ENCODE measurements at places on chromosomes 4 and X.

GRCh38 chr4:154307451-154307850, 184.1 kb downstream of the DCHS2 start:
- no peak for DNase-seq

DNA sequence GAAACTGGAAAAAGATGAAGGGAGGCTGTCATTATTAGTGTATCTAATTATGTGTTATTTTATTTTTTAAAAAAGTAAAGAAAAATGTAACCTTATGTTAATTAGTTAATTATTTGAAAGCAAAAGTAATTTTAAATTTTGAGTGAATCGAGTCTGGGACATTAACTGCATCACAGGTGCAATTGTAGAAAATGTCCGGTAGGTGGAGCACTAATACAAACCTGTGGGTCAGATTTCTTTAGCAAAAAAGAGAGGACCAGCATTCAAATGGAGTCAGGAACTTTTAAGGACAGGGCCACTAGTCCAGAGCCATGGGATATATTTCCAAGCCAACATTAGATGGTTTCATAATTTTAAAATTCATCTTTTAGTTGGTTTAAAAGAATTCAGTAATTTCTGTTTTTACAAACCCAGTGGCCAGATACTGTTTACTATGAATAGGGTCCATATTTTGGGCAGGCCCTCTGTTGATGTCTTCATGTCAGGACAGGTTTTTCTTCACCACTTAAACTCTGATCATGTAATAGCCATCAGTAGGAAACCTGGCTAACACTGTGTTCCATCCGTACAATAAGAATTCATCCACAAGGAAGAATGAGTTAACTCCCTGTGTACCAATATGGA, 27.2 kb downstream of the BST1 start:
- DNase-seq = no peak

- DNase-seq = no peak
Measured at GRCh38 chrX:6266041-6266440, 37.4 kb upstream of the NLGN4X start.

DNA sequence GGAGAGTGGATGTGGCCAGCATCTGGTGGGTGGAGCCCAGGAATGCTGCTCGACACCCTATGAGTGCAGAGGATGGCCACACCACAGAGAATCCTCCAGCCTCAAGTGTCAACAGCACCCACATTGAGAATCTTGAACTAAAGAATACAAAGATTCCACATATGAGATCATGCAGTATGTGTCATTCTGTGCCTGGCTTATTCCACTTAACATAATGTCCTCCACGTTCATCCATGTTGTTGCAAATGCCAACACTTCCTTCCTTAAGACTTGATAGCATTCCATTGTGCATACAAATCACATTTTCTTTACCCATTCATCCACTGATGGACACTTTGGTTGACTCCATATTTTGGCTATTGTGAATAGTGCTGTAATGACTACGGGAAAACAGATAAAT, 145.8 kb downstream of the PRKX start:
- DNase-seq = no peak

DNA sequence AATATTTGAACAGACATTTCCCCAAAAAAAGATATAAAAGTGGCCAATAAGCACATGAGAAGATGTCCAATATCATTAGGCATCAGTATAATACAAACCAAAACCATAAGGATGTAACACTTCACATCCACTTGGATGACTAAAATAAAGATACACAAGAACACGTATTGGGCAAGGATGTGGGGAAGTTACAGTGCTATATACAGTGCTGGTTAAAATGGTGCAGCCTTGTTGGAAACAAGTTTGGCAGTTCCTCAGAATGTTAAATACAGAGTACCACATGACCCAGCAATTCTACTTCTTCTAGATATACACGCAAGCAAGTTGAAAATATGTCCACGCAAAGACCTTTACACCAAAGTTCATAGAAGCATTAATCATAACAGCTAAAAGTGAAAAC, 58.9 kb downstream of the HAUS3 start:
- DNase-seq = no peak

GRCh38 chr4:131054489-131055019, 1958.6 kb downstream of the C4orf33 start:
- DNase-seq = no peak

- no peak for DNase-seq
Measured at GRCh38 chr4:38161208-38162113, 201.3 kb downstream of the PTTG2 start.

- no peak for DNase-seq
Measured at GRCh38 chr4:146186596-146186995, 11.1 kb downstream of the LSM6 start.

DNA sequence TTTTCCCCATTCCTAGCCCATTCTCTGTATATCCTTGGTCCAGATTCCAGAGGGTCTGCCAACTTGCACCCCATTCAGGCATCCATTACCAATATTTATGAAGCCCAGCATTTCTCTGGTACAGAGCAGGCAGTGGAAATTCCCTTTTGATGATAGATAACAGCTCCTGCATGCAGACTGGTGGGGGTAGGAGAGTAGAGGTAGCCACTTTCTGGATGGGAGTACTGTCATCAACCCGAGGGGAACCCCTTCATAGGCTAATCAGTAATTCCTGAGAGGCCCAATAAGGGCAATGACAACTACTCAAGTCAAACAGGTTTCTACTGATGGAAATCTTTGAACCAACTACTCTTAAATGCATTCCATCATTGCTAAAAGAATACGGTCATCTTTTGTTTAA, 63.7 kb downstream of the COL25A1 start:
- no peak for DNase-seq

DNA sequence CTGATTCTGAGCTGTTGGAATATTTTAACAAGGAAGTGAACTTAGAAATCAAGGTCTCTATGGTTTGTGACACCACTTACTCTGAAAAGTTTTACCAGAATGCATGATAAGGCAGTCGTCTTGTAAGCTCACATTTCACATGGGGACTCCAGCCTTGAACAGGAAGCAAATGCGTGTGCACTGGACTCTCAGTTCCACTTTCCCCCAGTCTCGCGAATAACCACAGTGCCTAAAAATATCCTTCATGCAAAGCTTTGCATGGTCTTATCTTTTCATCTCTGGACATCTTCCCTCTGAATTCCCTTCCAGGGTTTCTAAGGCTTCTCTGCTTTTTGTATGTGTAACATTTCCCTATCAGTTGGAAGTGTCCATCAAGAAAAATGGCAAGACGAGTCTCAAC, 581.8 kb downstream of the NLGN4X start:
- DNase-seq = no peak

DNA sequence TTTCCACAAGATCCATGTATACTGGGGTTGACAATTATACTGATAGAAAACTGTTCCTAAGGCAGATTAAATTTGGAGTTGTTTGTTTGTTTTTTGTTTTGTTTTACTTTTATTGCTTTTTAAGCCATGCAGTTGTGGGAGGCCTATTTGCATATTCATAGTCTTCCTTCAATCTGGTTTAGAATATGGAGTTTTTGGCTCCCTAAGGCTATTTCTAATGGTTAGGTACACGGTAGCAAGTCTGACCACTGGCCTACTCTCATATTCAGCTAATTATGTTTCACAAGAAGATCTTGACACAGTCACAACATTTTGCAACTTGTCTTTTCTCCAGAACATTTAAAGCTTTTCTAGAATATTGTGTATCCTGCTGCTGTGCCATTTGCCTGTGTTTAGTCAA, 725.5 kb downstream of the PCDH18 start:
- DNase-seq = no peak

DNA sequence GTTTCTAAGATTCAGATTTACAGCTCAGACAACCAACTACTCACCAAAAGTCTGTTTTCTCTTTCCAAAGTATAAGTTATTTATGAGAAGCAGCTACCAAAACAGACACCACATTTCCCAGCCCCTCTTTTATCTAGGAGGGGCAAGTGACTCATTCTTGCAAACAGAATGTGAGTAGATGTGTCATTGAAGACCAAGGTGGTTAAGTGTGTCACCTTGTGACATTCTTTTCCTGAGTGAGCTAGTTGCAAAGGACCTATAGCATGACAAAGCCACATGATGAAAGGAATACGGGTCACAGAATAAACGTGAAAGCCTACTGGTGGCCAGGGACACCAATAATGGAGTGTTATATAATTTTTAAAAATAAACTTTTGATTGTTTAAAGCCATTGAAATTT, 50.0 kb downstream of the SLC7A11 start:
- no peak for DNase-seq

DNA sequence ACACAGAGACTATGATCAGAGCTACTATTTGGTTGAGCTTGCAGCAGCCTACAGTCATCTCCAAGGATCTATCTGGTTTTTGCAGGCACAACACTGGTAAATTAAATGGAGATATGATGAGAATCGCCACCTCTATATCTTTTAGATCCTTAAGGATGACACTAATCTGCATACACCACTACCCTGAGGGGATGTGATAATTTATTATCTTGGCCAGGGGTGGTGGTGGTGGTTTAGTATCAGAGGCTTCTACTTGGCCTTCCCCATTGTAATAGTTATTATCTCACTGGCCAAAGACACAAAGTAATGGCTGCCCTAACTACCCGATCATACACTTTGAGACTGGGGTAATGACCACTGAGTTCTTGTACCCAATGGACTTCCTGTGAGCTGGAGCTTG, 21.2 kb downstream of the CCDC160 start:
- no peak for DNase-seq

DNA sequence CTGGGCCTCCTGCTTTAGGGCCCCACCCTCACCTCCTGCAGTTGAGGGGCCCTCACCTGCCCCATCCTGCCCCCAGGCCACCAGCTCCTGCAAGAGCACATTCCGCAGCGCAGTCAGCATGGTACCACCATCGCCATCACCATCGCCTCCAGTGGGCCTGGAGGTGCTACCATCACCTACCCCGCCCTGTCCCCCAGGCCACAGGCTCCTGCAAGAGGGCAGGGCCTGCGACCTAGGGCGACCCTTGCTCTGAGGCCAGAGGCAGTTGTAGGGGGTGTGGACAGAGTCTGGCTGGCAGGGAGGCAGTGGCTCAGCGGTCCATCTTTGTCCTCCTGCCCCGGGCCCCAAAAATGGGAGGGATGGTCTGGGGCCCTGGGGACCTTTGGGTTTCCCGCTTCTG, 3.9 kb upstream of the HAUS7 start:
- DNase-seq = no peak

DNA sequence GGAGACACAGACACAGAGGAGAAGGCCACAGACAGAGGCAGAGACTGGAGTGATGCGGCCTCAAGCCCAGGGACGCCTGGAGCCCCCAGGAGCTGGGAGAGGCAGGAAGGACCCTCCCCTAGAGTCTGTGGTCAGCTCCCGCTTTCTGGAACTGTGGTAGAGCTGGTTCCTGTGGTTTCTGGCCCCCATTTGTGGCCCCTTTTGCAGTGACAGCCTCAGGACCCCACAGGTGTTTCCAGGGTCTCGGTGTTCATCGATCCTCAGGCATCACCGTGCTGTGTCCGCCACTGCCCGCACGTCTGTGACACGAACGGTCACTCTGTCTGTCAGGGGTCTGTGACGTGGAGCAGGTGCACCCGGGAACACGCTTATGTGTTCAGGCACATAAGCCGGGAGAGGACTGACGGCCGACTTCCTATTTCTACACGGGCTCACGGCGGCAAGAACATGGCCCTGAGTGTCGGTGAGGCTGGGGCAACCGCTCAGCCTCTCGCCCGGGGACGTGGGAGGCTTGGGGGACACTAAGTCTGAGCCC, 7.9 kb downstream of the GTPBP6 start:
- DNase-seq = no peak

- DNase-seq = no peak
Measured at GRCh38 chr4:112898357-112899141, 150.9 kb upstream of the ANK2 start.

- no peak for DNase-seq
Measured at GRCh38 chr4:75892508-75892907, 9.7 kb downstream of the PPEF2 start.

- DNase-seq = no peak
Measured at GRCh38 chrX:109374262-109374960, 107.5 kb downstream of the GUCY2F start.

- no peak for DNase-seq
Measured at GRCh38 chr4:15805583-15806517, 27.7 kb downstream of the CD38 start.

GRCh38 chr4:96756584-96756983, 916.7 kb downstream of the PDHA2 start:
- DNase-seq = no peak

GRCh38 chr4:154658680-154659405, 46.4 kb upstream of the FGG start:
- DNase-seq = no peak

DNA sequence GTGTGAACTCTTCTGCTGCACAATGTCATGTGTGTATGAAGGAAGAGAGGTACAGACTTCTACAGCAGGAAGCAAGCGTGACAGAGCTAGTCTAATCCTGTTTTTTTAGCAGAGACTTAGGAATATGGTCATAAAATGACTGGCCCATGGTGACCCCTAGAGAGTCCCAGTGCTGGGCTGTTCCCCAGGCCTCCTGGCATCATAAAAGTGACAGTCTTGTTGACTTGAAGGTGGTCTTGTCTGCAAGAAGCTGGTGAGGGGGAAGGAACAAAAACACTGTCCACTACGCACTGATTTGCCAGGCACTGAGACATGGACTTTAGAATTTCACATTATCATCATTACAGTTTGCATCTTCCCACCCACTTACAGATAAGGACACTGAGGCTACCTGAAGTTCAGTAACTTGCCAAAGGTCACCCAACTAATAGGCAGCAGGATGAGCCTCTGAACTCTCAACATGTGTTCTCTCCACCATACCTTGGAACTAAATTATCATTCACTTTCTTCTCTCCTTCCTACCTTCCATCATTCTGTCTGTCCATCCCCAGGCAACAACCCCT, 63.0 kb downstream of the HADH start:
- DNase-seq = no peak

DNA sequence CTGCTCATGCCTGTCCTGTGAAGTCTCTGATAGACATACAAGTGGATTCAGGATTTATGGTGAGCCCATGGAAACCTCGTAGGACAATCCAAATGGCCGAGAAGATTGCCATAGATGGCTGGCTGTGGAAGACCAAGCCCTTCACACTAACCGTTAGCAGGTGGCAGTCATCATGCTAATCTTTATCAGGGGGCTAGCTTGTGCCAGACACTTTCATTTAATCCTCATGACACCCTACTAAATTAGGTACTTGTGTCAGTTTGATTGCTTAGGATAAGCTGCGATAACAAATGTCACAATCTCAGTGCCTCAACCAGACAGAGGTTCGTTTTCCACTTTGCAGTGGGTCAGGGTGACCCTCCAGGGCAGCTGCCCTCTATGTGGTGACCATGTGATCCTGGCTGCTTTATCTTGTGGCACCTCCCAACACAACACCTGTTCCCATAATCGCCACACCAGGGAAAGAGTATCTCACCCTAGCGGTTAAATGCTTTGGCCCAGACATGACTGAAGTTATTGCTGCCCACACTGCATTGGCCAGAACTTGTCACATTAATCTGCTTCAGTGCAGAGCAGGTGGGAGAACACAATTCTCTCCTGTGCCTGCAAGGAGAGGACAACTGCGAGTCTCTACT, 60.8 kb downstream of the REPS2 start:
- DNase-seq = no peak

All from stimulated activated effector memory CD8-positive, alpha-beta T cell treated with anti-CD3 and anti-CD28 coated beads, Interleukin-12 subunit alpha, Interleukin-12 subunit beta, amount 100 ng/mL, for 72 hours (primary cell).